ENCODE measurements at places on chromosomes 3 and 15. TPM values are rescaled to one million over a fixed set of nuclear protein-coding genes. Genes with fewer than 3 reads are reported as not detected.

Gene AHSG
- not detected for total RNA-seq

Gene ANKUB1
- total RNA-seq, result not detected

GRCh38 chr3:46484388-46484787 is 13.4 kb upstream of the RTP3 start:
- DNase-seq, result no peak

DNA sequence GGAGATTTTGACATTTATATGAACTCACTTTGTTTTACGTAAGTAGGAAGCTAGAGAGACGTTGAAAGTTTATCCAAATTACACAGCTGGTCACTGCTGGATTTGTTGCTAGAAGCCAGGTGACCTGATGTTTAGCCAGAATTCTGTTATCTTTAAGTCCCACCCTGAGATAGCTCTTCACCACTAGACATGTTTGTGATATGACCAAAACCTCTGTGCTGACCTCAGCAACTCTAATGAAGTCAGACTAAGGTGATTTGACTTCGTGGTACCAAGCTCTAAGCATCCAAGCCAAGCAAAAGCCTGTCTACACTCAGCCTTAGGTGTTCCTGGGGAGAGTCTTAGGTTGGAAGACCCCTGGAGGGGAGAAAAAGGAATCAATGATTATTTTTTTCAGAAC is 102.4 kb downstream of the ARRDC4 start:
- no peak for DNase-seq

GRCh38 chr15:85691350-85692240 is 103.1 kb downstream of the KLHL25 start:
- no peak for DNase-seq

Gene NR1I2
- total RNA-seq, result 0.19 TPM

DNA sequence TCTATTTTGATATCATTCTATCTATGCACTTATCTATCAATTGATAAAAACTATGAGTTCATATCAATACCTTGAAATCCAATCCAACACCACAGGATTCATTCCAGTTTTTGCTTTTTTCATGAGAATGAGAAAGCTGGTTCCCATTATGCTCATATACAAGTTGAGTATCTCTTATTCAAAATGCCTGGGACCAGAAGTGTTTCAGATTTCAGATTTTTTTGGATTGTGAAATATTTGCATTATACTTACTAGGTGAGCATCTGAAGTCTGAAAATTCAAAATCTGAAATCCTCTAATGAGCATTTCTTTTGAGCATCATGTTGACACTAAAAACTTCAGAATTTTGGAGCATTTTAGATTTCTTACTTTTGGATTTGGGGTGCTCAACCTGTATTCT is 67.8 kb upstream of the DCBLD2 start:
- DNase-seq, result no peak
